ENCODE measurements at places on chromosomes 11 and 22.

DNA sequence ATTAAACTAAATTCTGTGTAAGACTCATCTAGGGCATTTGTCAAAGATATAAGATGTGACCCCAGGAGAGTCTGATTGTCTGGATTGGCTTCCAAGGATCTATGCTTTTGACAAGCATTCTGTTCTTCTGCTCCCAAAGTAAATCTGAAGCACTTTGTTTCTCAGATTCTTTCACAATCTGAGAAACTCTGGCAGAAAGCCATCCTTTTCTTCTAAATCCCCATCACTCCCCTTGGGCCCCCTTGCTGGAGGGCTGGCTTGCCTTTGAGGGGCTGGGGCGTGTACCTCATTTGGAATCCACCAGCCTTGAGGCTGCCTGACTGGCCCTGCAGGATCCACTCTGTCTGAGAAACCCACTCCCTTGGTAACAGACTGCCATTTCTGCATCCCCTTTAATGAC lies 173.5 kb upstream of the CTSC start:
- DNase-seq: no peak

GRCh38 chr11:65150509-65151299 lies 16.4 kb upstream of the SYVN1 start:
- peak; percentile 35 for DNase-seq

- DNase-seq: no peak
These were observed 23.2 kb downstream of the SMIM38 start for GRCh38 chr11:69178819-69179482.

GRCh38 chr11:33290319-33290718 lies 33.1 kb downstream of the HIPK3 start:
- no peak for DNase-seq

DNA sequence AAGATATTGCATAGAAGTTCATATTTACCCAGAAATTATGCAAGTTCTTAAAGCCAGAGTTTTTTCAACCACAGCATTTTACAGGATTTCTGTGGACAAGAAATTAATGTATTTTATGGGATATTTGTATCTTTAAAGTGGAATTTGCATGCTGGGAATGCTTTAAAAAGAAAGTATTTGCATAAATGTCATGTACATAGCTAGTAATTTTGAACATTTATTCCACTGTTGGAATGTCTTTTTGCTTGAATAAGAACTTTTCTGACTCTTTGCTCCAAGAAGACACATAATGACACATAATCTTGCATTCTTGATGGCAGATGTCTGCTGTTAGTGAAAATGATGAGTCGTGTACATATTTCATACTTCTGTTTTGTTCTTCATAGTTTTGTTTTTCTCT lies 66.6 kb downstream of the ATXN10 start:
- DNase-seq: no peak

DNA sequence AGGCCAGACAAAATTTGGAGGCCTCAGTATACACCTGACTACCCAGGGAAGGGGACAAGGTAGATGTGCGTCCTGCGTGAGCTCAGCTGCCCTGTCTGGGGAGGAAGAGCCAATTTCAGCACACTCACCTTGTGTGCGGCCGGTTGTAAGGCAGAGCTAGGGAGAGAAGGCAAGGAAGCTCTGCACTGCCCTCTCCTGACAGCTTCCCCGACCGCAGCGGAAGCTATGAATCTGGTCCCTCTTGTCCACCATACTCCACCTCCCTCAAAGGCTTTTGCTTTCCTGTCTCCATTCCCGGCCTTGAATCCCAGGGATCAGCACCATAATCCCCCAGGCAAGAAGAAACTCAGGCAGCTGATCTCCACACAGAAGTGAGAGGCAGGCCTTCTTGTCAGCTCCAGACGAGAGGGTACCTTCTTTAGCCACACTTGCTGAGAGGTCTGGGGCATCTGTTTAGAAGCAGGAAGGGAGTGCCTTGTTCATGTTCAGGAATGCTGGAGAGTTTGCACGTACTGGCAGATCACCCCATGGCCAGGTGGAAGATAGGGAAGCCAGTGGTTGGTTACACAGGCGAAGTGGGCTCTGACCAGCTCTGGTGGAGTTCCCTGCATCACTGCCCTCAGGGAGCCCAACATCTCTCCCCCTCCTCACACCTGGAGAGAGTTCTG lies 62.5 kb downstream of the FEZ1 start:
- peak; percentile 23 for DNase-seq

DNA sequence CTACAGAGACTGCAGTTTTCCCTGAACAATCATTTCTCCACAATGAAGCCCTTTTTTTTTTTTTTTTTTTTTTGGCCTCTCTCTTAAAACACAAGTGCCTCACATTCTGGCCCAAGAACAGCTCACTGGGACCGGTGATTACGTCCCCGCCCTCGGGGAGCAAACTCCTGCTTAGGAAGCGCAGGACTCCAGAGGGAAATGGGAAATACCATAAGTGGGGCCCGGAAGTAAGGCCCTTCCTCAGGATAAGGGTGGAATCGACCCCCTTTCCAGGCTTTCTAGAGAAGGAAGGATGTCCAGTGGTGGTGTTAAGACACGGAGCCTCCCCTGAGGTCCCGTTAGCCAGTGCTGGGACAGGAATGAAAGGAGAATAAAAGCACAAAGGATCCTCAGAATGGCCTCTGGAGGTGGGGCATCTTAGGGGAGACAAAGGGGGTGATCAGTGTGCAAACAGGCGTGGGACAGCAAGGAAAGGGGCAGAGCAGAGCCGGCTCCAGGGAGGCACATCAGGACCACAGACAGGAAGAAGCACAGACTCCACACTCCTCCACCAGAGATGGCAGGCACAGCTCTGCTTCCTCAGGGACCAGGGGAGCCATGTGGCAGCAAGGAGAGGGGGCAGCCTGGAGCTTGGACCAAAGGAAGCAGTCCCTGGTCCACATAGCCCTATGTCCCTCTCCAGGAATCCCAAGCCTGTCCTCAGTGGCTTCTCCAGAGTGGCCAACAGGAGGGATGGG lies 61.3 kb downstream of the CHST1 start:
- DNase-seq: no peak

GRCh38 chr11:1557904-1558774 lies 13.9 kb downstream of the DUSP8 start:
- no peak for DNase-seq

DNA sequence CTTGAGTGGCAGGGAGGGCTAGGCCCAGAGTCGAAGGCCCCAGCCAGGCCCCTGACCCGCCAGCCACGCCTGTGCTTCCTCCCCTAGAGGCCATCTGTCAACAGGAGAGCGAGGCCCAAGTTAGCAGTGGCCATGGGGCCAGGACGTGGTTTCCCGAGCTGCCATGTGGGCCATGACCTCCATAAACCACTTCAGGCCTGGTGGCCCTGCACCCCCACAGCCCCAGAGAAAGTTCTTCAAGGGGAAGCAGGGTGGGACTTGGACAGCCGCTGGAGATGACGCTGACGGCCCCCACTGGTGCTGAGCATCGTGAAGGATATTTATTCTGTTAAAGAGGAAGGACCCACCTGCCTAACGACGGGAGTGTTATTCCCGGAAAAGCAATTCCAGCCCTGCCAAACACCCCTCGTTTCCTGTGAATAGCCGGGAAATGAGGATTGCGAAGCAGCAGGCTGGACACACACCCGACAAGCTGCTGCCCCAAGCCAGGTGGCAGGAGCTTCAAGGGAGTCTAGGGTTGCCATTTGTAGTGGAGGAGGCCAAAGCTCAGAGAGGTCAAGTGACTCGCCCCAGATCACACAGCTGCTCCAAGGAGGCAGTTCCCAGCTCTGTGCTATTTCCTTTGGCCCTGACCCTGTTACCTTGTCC lies 12.8 kb downstream of the PRR5 start:
- DNase-seq: no peak

DNA sequence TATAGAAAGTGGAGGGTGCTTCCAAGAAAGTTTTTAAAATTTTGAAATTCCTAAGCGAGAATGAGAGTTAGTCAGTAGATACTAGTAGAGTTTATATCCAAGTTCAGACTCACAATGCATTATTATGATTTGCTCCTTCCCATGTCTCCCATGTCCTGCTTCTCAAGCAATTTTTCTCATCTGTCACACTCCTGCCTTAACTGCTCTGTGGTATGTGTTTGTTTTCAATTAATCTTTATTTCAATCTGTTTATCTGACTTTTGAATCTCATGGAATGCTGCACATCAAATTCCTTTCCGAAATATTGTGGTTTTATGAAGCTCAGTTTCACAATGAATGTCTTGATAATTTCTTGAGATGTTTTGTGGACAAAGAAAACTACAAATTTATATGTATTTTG lies 18.1 kb downstream of the THY1 start:
- no peak for DNase-seq

GRCh38 chr11:19101796-19102520 lies 15.0 kb upstream of the ZDHHC13 start:
- no peak for DNase-seq

DNA sequence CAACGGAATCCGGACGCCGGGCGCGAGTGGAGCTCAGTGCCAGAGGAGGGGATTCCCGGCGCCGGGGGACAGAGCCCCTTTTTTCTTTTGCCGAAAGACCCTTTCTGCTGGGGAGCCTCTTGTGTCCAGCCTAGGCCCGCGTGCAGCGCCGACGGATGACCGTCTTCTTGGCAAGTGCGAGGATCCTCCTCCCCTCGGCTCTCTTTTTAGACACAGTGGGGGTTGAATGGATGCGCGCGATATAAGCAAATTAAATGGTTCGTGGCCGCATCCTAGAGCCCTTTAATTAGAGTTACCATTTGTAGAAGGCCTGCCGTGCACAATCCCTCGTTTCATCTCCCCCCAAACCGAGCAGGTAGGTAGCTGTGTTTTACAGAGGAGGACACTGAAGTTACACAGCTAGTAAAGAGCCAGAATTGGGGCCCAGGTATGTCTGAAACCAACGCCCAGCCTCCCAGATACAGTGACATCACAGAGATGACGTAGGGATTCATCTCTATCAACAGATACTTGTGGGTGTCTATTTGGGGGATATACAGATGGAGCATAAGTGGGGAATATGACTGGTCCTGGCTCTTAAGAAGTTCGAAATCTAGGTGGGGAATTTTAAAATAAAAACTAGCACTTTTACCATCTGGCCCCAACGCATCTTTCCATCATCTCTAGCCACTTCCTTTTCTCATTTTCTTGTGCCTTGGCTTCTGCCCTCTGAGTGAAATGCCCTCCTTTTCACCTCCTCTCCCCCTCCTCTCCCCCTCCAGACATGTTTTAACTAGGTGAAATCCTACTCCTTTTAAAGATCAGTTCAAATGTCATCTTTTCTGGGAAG lies 875 bp downstream of the TCP11L1 start:
- DNase-seq: peak; percentile 60

GRCh38 chr11:83046621-83047172 lies 25.0 kb downstream of the RAB30 start:
- DNase-seq: no peak

GRCh38 chr22:44410451-44410991 lies 87.5 kb downstream of the RTL6 start:
- DNase-seq: no peak

DNA sequence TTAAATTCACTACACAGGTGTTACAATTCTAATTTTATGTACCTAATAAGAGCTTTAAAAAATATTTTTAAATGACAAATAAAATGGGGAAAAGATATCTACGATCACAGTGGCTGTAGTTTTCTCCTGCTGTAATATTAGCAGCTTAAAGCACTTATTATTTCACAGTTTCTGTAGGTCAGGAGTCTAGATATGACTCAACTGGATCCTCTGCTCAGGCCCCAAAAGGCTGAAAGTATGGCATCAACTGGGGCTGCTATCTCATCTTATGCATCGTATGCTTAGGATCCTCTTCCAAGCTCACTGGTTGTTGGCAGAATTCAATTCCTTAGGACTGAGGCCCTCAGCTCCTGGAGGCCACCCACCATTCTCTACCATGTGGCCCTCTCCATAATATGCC lies 12.8 kb downstream of the FBXO3 start:
- no peak for DNase-seq

DNA sequence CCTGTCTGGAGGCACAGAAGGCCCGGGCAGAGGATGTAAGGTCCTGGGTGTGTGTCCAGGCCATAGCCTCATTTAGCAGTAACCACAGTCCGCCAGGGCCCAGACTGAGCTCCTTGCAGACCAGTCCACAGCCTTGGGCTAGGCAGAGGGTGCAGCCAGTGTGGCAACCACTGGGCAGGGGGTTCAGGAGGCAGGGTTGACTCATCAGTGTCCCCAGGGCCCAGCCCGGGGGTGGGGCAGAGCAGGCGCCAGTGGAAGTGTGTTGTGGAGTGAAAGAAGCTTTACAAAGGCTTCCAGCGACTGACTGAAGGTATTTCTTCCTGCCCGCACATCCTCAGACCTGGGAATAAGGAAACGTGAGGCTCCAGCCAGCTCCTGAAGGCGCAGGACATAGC lies 27.7 kb upstream of the WNT11 start:
- no peak for DNase-seq

DNA sequence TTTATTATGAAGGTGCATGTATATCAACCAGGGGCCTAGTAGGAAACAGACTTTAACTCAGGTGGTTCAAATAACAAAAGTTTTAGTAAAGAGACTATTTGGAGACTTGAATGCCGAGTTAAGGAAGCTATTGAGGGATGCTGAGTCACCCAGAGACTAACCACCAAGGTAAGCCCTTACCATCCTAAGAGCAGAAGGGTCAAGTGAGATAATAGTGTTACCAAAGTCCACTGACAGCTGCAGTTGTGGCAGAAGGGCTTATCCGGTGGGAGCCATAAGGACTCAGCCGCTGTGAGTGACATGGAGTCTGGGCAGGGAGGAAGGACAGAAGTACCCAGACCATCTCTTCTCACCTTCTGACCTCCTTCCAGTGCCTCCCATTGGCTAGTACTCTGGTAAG lies 134.0 kb downstream of the INSC start:
- DNase-seq: no peak

DNA sequence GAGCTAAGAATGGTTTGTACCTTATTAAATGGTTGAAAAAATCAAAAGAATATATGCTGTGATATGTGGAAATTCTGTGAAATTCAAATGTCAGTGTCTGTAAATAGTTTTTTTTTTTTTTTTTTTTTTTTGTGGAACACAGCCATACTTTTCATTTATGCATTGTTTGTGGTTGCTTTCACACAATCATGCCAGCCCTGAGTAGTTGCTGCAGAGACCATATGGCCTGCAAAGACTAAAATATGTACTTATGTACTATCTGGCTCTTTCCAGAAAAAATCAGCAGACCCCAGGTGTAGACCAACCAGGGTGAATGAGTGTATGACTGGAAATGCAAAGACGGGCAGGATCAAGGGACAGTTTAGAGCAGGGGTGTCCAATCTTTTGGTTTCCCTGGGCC lies 98.3 kb downstream of the PTPRJ start:
- no peak for DNase-seq

GRCh38 chr11:91860661-91861060 lies 364.0 kb upstream of the FAT3 start:
- no peak for DNase-seq

DNA sequence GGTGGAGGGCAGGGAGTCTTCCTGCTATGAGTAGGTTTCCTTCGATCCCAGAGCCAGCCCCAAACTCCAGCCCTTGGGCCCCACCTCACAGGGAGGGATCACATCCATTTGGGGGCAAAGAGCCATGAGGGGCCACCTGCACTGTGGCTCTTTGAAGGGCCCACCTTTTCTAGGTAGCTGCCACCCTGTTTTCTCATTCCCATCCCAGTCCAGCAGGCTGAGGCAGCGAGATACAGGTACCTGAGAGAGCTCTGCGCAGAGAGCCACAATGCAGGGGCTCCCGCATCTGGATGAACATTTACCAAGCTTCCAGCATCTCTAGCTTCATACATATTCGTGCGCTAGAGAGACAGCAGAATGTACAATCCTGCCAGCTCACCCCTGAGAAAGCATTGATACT lies 16.3 kb downstream of the FXYD6 start:
- no peak for DNase-seq
